ENCODE measurements at places on chromosomes 7 and 10. TPM values are rescaled to one million over a fixed set of nuclear protein-coding genes. Genes with fewer than 3 reads are reported as not detected.

GRCh38 chr10:116868722-116869121 lies 19.4 kb downstream of the ENO4 start:
- no peak for DNase-seq

DNA sequence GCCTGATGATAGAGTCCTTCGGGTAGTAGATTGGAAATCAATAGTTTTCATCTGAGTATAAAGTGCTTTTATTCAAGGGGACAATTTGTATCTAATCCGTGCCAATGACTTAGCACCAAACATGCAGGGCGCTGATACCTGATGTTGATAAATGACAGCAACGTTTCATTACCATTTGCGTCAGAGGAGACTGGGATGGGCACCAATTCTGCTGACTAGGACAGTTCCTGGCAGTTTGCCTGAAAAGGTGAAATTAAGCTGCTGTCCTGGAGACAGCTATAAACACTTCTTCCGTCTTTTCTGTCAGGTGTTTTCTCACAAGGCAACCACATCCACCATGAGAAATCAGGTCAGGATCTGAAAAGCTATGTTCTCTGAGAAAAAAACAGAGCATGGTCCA lies 1136.4 kb downstream of the TYW1 start:
- DNase-seq, result no peak

The FAM25A gene
- total RNA-seq, result not detected

DNA sequence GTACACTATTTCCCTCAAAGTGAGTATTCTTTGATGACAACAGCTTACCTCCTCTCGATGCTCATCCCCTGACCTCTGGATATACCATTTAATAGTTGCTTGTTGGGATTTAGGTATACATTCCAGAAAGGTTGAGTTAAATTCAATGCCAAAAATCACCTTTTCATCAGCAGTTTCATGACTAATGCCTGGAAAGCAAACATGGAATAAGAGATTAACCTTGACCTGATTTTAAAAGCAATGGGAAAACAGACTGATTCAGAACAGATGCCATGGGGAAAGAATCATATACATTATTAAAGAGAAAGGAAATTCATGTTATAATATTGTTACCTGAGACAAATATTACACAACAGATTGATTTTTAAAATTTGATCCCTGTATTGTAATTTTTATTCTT lies 180.1 kb downstream of the SEMA3D start:
- DNase-seq, result no peak

The ENO4 gene
- 0.07 TPM for total RNA-seq

GRCh38 chr10:33331379-33331694 lies 3.1 kb downstream of the NRP1 start:
- DNase-seq, result no peak

- DNase-seq, result no peak
Measured at GRCh38 chr7:158924956-158925355, 68.6 kb downstream of the DYNC2I1 start.

The SLC18A3 gene
- not detected for total RNA-seq

- no peak for DNase-seq
Measured at GRCh38 chr7:154836021-154836448, 166.9 kb downstream of the PAXIP1 start.

DNA sequence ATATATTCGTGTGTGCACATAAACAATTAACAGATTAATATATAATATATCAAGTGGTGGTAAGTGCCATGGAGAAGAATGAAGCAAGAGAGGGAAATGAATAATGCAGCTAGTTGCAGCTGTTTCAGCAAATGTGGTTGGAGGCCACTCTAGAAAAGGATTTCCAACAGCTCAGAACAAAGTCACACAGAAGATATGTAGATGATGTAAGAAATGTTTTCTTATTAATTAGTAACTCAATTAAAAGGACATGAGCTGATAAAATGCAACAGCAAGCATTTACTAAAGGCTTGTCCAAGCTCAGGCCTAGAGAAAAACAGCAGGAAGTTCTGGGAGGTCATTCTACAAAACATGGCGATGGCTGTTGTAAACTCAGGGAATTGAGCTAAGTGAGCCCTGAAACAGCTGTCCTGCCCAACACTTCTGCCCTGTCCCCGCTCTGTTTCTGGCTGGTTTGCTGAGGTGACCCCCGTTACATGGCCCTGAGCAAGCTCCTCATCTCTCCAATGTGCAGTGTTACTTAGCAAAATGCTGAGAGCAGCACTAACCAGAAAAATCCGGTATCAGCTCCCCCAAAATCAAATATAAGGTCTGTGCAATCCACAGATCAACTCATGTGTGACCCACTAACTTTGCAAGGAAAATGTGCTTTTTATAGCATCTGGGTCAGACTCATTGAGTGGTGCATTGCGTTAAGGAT lies 23.4 kb upstream of the C10orf67 start:
- DNase-seq, result no peak

The AKR1E2 gene
- total RNA-seq, result 1.1 TPM

DNA sequence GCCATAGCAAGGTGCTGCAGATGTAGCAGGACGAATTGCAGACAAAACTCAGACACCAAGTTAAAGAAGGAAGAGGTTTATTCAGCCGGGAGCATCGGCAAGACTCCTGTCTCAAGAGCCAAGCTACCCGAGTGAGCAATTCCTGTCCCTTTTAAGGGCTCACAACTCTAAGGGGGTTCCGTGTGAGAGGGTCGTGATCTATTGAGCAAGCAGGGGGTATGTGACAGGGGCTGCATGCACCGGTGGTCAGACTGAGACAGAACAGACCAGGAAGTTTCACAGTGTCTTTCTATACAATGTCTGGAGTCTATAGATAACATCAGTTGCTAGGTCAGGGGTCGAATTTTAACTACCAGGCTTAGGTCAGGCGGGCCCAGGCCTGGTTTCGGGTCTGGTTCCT lies 222.0 kb upstream of the C7orf33 start:
- DNase-seq, result no peak

- DNase-seq, result no peak
Measured at GRCh38 chr10:103691267-103691666, 164.1 kb downstream of the SH3PXD2A start.

The POM121 gene
- 46.7 TPM for total RNA-seq

The PIK3AP1 gene
- total RNA-seq, result 157 TPM

The LIPJ gene
- total RNA-seq, result 0.07 TPM

- DNase-seq, result no peak
Measured at GRCh38 chr10:1661416-1661815, 75.9 kb downstream of the ADARB2 start.
